ENCODE measurements at places on chromosomes 11 and 22.

DNA sequence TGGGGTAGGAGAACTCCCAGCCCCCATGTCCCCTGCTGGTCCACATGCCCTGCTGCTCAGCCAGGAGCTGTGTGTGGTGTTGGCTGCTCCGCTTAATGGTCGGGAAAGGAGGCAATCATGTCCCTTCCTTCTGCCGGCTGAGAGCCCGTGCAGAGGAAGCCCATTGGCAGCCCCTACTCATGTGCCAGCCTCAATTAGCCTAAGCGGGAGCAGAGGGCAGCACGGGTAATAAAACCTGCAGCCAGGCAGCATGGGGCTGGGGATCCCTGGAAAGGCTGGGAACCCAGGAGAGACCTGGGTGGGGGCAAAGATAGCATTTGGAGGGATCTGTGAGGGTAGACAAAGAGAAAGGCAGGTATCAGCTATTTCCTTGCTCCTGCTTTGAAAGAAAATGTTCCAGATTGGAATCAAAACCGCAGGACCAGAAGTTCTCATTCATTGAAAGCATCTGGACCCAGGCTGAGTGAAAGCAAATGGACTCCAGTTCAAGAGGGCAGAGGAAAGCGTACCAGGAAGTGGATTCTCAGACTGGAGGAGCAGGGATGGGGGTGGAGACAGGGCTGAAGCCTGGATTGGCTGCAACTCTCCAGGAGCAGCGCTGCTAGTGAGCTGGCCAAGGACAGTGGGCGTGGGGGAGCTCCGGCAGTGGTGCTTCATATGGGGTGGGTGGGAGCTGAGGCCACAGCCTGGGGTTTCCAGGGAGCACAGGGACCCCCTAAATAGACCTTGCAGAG, 103.4 kb upstream of the NECTIN1 start:
- no peak for DNase-seq

- no peak for DNase-seq
These were observed 61.0 kb downstream of the CCDC81 start for GRCh38 chr11:86435711-86436110.

DNA sequence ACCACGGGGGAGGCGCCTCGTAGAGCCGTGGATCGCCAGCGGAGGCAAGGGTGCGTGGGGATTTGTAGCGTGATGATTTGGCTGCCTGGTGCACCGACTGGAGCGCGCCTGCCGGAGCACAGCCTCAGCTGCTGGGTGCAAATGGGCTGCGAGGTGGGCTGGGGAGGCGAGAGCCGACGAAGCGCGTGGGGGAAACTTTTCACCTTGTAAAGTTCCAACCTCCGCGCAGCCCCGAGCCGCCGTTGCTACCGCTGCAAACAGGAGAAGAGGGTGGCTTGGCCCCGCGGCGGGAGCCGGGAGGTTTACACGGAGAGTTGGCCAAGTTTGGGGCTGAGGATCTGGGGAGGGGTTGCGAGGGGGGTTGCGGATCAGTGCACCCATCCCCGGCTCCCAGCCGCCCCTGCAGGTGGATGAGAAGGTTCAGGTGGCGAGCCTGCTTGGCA, 528 bp downstream of the FAT3 start:
- DNase-seq = no peak

GRCh38 chr11:95939091-95939490, 15.2 kb upstream of the MTMR2 start:
- DNase-seq = no peak

- no peak for DNase-seq
These were observed 8.1 kb downstream of the ATG13 start for GRCh38 chr11:46625406-46625805.

DNA sequence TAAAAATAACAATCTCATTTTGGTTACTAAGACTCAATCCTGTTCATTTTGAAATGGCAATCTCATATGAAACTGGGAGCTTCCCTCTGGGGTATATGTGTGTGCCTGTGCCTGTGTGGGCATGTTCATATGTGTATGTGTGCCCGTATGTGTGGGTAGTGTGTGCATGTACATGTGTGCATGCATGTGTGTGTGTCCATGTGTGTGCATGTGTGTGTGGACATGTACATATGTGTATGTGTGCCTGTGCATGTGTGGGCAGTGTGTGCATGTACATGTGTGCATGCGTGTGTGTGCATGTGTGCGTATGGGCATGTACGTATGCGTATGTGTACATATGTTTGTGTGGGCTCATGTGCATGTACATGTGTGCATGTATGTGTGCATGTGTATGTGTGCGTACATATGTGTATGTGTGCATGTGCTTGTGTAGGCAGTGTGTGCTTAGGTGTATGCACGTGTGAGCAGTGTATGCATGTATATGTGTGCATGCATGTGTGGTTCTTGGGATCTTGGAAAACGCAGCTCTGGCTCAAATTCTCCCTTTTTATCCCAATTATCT, 24.5 kb upstream of the CACNG2 start:
- no peak for DNase-seq

GRCh38 chr11:29002816-29003215, 894.6 kb downstream of the METTL15 start:
- no peak for DNase-seq

- no peak for DNase-seq
These were observed 718 bp downstream of the FADS2 start for GRCh38 chr11:61828629-61829407.

DNA sequence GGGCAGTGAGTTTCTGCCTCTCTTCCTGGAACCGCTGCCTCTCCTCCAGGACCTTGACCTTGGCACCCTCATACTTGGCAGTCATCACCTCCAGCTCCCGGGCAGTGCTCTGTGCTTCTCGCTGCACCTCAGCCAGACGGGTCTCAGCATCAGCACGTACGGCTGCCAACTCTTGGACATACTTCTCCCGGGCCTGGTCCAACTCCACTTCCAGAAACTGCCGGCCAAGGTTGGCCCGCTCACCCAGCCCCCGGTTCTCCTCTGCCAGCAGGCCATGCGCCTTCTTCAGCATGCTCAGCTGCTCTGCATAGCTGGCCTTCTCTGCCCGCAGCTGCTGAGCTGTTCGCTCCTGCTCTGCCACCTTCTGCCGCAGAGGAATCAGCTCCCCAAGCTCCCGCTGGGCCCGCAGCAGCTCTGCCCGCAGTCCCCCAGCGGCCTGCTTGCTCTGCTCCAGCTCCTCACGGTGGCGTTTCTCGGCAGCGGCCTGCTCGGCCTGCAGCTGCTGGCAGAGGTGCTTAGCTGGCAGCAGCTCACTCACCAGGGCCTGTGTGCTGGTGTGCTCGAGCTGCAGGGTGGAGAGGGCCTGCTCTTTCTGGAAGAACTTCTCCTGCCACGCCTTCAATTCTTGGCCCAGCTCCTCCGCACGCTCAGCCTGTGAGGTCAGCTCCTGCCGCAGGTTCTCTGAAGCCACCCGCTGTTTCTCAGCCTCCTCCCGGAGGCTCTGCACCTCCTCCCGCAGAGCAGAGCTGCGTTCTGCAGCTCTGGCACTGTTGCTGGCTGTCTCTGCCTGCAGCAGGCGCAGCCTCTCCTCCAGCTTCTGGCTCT, 14.4 kb downstream of the IL18BP start:
- DNase-seq = no peak

DNA sequence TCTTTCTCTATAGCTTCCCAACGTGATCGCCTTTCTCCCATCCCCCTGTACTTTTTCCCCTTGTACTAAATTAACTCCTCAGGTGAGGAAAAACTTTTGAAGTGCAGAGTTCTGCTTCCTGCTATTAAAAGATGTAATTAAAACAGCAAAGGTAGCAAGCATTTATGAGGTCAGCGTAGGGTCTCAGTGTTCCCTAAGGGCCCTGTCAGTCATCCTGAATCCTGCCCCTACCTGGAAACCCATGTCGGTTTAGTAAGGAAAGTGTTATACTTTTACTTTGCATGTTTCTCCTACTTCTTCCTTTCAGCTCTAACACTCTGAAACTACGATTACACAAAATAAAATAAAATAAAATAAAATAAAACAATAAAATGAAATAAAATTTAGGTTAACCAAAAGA, 1.3 kb upstream of the HBB start:
- no peak for DNase-seq

GRCh38 chr11:73288192-73288872, 16.2 kb downstream of the P2RY6 start:
- DNase-seq = no peak

- DNase-seq = no peak
These were observed 30.9 kb upstream of the BAIAP2L2 start for GRCh38 chr22:38141217-38141973.

- DNase-seq = no peak
These were observed 477.0 kb downstream of the TBC1D22A start for GRCh38 chr22:47239474-47239860.

DNA sequence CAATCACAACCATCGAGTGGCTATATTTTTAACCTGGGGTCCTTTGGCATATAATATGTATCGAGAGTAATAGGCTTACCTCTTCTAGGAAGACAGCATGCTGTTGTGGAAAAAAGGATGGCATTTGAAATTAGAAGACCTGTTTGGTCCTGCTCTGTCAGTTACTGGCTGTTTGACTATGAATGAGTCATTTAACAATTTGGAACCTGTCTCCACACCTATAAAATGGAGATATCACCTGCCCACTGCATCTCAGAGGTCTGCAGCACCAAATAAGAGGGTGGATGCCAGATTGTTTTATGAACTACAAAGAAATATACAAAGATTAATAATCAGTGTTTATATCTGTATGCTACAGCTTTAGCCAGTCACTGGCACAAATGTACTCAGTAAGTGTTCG, 60.8 kb downstream of the SLC25A17 start:
- no peak for DNase-seq

DNA sequence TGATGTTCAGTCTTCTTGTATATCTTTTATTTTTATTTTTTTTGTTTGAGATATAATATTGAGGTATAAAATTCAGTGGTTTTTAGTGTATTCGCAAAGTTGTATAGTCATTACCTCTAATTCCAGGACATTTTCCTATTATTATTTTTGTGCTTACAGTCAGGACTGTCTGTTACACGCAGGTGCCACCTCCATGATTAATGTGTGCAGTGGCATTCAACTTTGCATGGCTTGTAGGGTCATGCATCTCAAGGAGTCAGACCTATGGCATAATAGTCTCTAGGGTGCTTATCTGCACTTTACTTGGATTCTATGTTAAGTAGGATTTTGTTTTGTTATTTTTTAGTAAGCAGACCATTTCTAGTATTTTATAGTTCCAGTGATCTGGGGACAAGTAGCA, 1.0 kb downstream of the CTR9 start:
- DNase-seq = no peak

GRCh38 chr22:40509401-40510134, 127.0 kb downstream of the MRTFA start:
- no peak for DNase-seq

GRCh38 chr11:73728000-73728399, 32.9 kb downstream of the RAB6A start:
- no peak for DNase-seq

- DNase-seq = no peak
These were observed 14.7 kb downstream of the DEPDC5 start for GRCh38 chr22:31768422-31769059.

DNA sequence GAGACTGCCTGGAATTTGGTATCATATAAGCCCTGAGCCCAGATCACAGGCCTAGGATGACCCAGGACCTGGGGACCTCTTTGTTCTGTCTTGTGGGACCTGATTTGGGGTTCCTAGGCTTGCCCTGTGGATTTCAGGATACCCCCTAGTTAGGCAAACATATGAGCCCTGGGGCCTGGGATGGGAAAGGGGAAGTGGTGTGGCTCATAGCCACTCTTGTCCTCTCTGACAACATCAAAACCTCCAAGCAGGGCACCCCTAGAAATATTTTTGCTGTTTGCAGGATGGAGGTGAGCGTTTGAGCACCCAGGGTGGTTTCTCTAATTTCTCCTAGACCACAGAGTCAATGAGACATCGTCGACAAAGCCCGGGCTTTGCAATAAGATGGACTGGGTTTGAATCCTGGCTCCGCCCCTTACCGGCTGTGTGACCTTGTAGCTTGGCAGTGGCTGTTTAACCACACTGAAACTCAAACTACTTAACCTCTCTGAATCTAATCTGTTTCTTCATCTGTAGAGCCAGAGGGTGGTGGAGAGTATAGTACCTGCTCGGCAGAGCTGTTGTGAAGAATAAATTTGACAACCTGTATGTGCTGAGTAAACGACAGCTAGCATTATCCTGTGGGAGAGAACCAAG, 5.3 kb upstream of the LRRC10B start:
- no peak for DNase-seq

- no peak for DNase-seq
These were observed 24.6 kb downstream of the TMEM45B start for GRCh38 chr11:129840236-129840635.

- no peak for DNase-seq
These were observed 35.8 kb upstream of the SLN start for GRCh38 chr11:107747622-107748021.

DNA sequence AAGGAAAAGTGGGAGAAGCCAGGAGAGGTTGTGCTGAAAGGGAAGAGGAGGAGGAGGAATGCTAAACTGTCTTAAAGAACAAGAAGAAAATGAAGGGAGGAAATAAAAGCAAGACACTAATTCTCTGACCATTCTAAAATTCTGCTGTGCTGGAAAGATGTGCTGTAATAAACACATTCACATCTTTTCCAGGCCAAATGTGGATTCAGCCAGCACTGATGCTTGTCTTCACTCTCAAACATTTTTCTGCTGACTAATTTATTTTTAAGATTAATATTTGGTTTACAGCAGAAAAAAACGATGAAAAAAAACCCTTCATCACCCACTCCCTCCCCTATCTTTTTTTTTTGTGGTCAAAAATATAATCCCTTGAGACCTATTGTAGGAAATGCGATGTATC, 223.6 kb downstream of the SWAP70 start:
- no peak for DNase-seq

DNA sequence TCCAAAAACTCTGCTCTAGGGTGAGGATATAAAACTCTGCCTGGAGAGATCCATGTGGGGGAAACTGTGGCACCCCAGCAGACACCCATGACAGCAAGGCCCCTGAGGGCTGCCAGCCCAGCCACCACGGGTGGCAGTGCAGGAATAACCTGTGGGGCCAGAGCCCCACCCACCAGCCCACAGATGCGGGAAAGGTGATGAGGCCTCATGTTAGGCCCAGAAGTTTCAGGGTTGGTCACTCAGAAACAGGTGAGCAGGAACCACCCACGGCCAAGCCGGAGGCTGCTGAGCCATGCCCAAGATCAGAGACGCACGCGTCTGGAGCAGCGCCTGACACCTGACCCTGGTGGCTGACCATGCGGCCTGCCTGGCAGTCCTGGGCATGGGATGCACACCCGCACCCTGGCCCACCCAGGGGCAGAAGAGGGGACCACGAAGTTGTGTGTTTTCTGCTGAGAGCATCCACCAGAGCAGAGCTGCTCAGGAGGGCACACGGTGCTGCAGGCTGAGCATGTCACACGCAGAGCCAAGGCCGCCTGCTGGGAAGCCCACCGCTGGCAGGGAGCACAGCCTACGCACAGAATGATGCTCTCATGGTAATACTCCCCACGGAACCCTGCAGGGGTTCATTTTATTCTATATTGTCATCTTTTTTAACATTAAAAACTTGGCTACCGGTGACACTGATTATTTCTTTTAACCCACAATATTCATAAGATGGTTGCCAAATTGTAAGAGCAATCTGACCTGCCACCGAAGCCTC, 41.2 kb downstream of the DUSP8 start:
- DNase-seq = no peak

Measured in stimulated activated CD8-positive, alpha-beta memory T cell treated with anti-CD3 and anti-CD28 coated beads, Interleukin-7, amount 100 ng/mL, for 1 hour (primary cell).